ENCODE measurements at places on chromosomes 2 and 18.

GRCh38 chr2:75243219-75243618, 43.9 kb upstream of the TACR1 start:
- DNase-seq, result no peak

GRCh38 chr2:60480089-60480773, 73.2 kb downstream of the BCL11A start:
- DNase-seq, result no peak

GRCh38 chr18:68426731-68427315, 288.1 kb downstream of the TMX3 start:
- DNase-seq, result no peak

- no peak for DNase-seq
Observed at GRCh38 chr2:136468799-136469369, 296.5 kb upstream of the THSD7B start.

- no peak for DNase-seq
Observed at GRCh38 chr2:241724259-241724974, 10.0 kb upstream of the D2HGDH start.

- no peak for DNase-seq
Observed at GRCh38 chr2:234446404-234447076, 50.3 kb downstream of the ARL4C start.

DNA sequence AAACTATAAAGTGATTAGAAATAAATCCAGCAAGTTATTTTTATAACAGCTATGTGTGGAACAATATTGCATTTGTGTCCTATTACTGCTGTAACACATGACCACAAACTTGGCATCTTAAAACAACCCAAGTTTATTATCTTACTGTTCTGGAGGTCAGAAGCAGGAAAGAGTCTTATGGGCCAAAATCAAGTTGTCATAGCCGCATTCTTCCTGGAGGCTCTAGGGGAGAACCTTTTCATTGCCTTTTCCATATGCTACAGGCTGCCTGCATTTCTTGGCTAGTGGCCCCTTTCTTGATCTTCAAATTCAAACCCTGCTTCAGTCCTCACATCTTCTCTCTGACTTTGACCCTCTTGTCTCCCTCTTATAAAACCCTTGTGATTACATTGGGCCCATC, 27.0 kb upstream of the HNRNPLL start:
- DNase-seq, result no peak

DNA sequence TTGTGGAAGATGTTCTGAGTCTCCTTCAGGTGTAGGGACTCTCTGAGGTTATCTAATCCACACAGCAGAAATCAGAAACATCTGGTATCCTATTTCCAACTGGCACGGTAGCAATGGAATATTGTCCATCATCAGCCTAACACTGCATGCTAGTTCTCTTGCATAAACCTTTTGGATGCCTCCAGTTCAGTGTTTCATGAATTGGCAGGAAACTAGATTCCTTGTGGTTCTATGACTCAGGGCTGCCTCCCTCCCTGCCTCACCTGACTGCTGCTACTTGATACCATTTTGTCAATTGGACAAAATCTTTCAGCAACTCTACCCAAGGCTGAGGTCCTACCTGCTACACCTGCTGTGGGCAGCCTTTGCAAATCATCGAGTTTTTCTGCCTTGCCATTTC, 130.9 kb downstream of the TPGS2 start:
- DNase-seq, result no peak

- peak; percentile 76 for DNase-seq
Observed at GRCh38 chr2:20593072-20594034, 57.5 kb downstream of the HS1BP3 start.

DNA sequence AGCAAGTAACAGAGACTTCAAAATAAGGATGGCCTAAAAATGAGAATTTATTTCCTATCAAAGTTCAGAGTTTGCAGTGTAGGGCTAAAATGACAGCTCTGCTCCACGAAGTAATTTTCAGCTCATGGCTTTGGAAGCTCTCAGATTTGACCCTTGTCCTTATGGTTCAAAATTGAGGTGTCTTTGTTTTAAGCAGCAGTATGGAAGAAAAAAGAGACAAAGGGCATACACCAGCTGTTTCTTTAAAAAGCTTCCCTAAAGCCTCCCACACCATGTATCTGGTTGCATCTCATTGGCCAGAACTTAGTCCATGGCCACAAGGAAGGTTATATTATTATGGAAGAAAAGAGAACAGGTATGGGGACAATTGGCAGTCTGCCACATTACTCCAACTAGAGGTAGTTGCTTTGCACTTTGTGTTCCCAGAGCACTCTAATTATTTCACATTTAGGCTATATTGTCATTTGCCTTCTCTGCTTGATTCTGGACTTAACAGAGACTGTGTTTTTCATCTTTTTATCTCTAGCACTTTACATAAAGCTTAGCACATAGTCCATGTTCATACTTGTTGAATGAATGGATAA, 180.4 kb downstream of the MCFD2 start:
- DNase-seq, result no peak

DNA sequence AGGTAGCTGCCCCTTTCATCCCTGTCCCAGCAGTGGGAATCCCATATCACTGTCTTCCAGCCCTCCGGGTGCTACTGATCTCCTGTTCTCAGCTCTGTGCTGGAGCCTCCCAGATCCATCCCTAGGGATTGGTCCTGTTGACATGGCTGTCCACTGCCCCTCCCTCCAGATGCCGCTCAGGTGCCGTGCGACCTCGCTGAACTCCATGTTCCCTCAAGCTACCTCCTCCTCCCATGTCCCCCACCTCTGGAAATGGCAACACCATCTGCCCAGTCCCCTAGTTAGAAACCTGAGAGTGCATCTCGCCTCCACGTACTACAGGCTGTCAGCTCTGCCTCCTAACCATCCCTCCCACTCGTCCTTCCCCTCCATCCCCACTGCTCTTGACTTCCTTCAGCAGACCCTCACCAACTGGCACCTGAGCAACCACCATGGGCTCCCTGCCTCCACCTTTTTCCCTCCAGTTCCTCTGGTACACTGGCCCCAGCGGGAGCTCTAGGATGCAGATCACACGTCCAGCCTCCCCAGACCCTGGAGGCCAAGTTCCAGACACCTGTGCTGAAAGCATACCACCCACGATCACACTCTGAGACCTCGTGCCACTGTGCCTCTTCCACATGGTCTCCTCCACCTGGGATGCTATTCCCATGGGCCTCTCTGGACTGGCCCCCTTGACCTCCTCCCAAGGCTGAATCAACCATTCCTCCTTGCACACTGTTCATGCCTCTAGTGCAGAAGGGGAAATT, 106.8 kb downstream of the KLHL29 start:
- DNase-seq, result no peak

DNA sequence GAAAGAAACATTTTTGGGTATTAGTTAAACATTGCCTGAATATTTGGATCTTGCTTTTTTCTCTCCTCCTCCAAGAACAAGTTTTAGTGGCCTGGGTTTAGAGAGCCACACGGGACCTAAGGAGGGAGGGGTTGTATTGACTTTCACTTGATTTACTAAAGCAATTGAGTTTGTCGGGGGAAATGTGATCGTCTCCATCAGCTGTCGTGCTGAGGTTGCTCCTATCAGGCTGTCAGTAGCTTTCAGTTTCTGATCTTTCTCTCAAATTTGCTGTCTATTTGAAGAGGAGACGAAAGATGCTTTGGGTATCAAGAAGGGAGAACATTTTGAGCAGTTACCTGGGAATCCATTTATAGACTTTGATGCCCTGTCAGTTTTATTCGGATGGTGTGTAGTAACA, 106.0 kb downstream of the SETBP1 start:
- DNase-seq, result no peak
